ENCODE measurements at places on chromosomes 6 and 20.
A peak's percentile ranks its signal among the peaks of the same experiment; 100 is the strongest.

- peak; percentile 12 for DNase-seq
Observed at GRCh38 chr6:42984924-42985475, 630 bp downstream of the PPP2R5D start.

DNA sequence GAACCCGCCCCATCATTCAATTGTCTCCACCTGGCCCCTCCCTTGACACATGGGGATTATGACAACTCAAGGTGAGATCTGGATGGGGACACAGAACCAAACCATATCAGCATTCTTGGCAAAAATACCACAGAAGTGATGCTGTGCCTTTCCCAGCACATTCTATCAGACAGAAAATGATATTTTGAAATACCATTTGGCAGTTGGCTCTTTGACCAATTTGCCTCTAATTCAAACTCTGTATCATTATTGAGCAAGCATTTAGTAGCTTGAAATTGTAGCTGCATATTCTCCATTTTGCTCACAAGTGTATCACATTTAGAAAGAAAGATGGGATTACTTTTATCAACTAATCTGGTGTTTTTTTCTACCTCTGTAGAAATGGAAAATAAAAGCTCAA is 64.0 kb downstream of the PLCB1 start:
- no peak for DNase-seq

DNA sequence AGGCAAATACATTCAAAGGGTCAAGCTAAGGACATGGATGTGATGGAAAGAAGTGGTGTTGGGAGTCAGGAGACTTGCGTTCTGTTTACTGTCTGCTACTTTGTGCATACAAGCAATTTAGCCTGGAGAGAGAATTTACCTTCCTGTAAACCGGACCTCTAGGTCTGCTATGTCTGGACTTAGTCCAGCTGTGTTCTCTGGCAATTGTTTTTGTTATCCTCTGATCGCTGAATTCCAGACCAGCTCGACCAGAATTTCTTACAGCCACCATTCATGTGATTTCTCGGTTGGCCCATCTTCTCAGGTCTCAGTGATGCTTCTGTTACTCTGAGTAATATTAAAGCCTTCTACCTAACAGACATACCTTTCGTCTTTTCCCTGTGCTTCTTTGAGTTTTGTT is 75.2 kb downstream of the LRRC1 start:
- no peak for DNase-seq

DNA sequence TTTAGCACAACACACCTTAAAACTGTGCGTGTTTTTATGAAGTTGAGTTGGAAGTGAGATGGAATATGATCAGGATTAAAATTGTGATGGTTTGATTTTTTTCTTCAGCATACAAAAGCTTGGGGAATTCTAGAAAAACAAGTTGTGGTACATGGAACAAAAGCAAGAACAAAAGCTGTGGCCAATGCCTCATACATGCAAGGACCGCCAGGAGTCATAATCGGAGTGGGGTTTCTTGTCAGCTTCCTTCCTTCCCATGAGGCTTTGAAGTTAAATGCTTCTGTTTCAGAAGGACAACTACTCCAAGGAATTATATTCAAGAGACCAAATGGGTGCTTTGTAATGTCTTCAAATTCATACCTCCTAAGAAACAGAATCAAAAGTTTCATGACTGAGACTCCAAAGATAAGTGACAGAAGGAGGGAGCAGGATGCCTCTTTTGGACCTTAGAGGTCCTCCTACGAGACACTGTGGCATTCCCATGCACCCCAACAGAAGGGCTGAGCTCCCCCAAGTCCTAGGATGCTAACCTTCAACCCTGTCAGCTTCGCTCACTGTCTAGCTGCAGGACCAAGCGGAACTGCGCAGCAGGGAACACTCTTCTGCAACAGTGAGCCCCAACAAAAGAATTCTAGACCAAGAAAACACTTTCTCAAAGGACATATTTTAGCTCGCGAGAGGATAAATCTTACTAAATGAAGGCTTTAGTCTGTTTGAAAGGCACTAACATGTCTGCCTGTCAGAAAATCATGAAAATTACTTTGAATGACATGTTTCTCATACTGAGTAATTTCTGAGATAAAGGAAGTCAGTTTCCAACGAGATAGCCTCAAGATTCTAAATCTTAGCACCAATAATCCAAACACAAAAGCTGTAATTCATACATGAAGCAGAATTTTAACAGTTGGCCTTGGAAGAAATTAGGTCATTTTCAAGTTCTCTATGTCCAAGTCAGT is 108.5 kb upstream of the NHSL1 start:
- no peak for DNase-seq

- no peak for DNase-seq
Observed at GRCh38 chr20:61161726-61162390, 90.2 kb upstream of the CDH4 start.

DNA sequence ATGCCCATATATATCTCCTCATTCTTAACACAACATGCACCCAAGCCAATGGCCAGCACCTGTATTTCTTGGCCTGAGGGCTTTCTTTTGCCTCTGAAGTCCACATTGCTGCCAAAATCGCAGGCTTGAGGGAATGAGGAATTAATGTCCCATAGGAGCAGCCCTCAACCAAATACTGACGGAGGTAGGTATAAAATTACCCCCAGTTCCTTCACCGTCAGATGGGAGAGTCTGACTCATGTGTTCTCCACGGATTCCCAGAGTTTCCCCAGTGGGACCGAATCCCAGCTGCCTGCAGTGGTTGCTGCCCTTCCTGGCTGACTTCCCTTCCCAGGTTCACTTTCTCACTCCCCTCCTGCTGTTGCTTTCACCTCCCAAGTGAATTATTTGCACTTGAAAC is 602.2 kb upstream of the NOX3 start:
- no peak for DNase-seq

DNA sequence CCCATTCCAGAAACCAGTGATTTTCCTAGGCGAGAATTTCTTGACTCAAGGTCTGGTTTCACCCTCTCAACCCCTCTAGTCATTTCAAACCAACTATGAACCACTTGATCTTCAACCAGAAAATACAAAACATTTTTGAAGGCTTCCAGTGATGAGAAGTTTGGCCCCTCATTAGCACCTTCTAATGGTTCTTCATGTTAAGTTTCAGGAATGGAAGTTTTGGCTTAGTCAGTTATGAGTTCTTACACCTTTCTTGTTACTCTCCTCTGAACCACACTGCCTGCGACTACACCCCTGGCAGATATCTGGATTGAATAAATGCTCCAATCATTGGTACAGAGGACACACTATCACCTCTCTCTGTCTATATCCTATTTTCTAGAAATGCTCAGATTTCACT is 67.2 kb downstream of the GJA10 start:
- DNase-seq = no peak

DNA sequence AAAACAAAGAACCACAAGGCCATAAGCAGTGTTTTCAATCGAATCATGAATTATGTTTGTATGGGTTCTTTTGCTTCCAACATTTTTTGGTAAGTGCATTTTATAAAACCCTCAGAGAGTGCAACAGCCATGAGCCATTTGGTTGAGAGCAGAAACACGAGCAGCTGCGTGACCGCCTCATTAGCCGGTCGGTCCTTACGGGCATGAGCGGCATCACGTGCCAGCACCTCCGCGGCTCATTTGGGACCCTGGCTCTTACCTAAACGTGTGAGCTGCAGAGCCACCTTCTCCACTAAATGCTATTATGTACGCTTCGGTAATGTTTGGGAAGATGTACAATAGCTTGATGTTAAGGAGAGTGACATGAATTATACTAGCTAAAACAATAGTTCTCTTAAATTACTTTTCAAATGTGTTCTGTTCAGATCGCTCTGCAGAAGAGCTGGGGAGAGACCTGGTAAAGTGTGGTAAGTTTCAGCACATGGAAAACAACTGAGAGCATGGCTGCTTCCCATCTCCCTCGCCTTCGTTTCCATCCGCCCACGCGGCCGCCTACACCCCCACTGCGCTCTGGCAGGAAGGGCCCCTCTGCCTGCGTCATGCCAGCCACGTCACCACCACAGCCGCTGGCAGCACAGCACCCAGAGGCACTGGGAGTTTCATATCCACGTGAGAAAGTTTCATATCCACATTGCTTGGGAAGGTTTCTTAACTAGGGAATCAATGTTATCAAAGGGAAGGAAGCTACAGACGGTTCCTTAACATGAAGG is 23.7 kb upstream of the PDE10A start:
- DNase-seq = no peak

GRCh38 chr6:32983493-32983848 is 15.1 kb downstream of the BRD2 start:
- no peak for DNase-seq

DNA sequence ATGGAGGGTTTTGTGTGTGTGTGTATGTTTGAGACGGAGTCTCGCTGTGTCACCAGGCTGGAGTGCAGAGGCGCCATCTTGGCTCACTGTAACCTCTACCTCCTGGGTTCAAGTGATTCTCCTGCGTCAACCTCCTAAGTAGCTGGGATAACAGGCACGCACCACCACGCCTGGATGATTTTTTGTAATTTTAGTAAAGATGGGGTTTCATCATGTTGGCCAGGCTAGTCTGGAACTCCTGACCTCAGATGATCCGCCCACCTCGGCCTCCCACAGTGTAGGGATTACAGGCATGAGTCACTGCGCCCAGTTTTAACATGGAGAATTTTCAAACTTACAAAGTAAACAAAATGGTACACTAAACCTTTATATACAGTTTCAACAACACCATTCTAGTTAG is 22.8 kb downstream of the AMD1 start:
- no peak for DNase-seq

DNA sequence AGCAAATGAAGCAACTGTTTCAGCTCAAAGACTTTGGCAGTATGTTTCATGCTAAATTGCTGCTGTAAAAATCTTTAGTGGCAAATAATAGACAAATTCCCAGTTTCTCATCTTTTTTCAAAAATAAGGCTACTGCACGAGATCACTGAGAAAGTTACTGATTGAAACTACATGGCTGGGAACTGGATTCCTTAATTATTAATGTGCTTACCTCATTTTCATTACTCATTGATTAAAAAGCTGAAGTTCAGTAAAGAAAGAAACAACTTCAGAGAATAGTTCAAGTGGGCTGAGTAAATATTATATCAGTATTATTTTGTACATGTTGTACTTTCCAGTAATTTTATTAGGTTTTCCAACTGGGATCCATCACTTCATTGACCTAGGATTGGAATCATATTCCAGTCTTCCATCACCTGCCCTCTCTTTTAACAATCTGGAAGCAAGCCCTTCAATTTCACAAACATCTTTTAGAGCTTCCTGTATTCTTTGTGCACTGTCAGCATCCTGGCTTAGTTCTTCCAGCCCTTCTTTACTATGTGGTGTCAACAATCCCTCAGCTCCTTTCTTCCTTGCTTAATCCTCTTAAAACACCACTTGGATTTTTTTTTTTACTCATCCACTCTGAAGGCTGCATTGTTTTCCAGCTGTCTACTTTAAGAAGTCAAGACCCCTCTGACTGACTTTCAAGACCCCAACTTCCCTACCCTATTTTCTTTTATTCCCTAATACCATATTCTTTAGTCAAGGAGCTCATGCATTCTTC is 4.3 kb downstream of the MEI4 start:
- DNase-seq = no peak

- no peak for DNase-seq
Observed at GRCh38 chr6:50030777-50031562, 9.2 kb upstream of the DEFB110 start.

DNA sequence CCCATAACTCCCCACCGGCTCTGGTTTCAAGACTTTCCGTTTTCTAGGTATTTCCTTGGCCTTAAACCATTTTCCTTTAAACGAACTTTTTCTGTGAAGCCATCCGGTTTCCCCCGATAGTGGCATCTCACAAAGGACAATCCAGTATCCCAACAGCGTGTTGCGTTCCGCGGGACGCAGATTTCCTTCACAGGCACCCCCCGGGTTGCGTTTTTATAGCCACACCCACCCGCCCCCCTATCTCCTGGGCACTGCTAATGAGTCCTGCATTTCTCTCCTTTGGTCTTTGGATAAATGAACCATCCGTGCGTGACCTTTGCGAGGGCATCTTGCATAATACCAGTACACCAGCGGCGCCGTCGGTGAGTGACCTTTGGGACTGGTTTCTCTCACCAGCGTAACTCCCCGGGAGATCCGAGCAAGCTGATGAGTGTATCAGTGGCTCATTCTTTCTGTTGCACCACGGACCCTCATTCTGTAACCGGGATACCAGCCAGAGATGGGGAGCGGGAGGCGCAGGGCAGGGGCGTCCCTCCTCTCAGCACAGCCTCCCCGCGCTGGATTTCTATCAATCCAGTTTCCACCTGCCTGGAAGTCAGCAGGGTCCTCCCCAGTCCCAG is 586 bp upstream of the NQO2 start:
- DNase-seq = no peak

DNA sequence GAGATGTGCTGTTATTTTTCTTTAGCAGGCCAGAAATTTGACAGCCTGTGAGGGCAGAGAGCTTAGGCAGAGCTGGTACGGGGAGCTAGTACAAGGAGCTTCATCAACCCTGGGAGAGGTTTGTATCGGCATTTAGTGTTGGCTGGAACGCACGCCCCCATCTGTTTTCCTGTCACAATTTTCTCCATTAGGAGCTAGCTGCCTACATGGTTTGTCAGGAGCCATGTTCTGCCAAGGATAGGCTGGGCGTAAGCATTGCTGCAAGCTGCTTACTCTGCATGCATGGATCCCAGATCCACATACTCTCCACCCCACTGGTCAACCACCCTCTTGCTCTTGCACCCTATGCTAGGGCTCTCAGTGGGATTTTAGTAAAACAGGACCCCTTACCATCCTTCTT is 449.0 kb upstream of the CHD6 start:
- no peak for DNase-seq

- no peak for DNase-seq
Observed at GRCh38 chr6:112401083-112401482, 54.0 kb downstream of the RFPL4B start.

GRCh38 chr6:26122402-26122792 is 35.2 kb downstream of the HFE start:
- no peak for DNase-seq
